ENCODE measurements at places on chromosomes 13 and 19.
A peak's percentile ranks its signal among the peaks of the same experiment; 100 is the strongest.

- H3K4me1 ChIP-seq = no peaks in the 10 kb centered on the region
- H3K27me3 ChIP-seq = no peaks in the 10 kb centered on the region
- H3K4me3 ChIP-seq = no peak overlapping the region
- DNase-seq = no peak
Measured at GRCh38 chr19:13646758-13647157, 117.6 kb upstream of the MRI1 start.

DNA sequence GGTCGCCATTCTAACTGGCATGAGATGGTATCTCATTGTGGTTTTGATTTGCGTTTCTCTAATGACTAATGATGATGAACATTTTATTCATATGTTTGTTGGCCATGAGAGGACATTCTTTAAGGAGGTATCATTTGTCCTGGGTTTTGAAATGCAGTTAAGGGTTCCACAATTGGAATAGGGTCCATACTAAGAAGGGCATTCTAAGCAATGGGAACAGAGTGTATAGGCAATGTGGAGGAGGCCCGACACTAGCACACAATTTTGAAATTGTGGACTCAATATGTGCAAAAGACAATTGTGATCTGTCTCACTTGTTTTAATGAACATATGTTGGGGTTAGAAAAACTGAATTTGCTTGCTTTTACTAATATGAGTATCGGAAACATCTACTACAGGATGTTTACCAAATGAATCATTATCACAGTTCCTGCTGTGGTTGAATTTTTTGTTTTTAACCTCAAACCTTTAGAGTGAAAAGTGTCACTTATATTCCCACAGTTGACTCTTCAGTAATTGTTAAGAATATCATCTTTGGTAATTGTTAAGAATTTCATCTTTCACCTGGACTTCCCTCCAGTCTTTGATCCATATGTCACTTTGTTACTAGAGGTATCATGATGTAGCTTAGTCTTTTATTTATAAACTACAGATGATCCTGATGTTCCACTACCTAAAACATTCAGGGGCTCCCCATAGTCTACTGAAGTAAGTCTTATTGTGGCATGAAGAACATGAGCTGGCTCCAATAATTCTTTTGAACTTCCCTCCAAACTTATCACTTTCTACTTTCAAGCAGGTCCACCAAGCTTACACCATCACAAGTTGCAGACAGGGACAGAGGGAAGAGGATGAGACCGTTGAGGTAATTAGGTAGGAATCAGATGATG lies 109.7 kb upstream of the KLF12 start:
- peak overlapping the region; percentile 60 for H3K4me3 ChIP-seq
- peaks cover 12% of the 10 kb centered on the region for H3K36me3 ChIP-seq
- peaks cover 32% of the 10 kb centered on the region for H3K4me1 ChIP-seq
- peaks cover 2% of the 10 kb centered on the region for H3K27me3 ChIP-seq
- no peak for DNase-seq

GRCh38 chr13:98201984-98202383 lies 24.9 kb upstream of the RNF113B start:
- H3K27me3 ChIP-seq = peaks cover 5% of the 10 kb centered on the region
- no peak overlapping the region for H3K27ac ChIP-seq
- H3K36me3 ChIP-seq = no peaks in the 10 kb centered on the region
- no peak for DNase-seq

DNA sequence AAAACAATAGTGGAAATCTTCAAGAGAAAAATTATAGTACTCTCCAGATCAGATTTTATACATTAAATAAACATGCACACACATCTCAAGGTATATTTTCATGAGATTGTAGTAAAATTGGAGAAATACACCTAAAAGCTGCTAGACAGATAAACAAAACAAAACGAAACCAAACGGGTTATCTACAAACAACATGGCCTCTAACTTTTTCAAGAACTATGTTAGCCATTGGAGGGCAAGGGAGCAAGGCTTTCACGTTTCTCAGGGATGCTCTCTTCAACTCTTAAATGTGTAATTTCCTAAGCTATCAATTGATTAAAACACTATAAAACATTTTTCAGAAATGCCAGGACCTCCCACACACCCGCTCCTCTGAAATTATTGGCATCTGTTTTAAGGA lies 1262.4 kb upstream of the PCDH20 start:
- no peak overlapping the region for H3K27ac ChIP-seq
- H3K27me3 ChIP-seq = no peaks in the 10 kb centered on the region
- no peak overlapping the region for H3K4me3 ChIP-seq
- H3K36me3 ChIP-seq = no peaks in the 10 kb centered on the region
- no peak for DNase-seq

DNA sequence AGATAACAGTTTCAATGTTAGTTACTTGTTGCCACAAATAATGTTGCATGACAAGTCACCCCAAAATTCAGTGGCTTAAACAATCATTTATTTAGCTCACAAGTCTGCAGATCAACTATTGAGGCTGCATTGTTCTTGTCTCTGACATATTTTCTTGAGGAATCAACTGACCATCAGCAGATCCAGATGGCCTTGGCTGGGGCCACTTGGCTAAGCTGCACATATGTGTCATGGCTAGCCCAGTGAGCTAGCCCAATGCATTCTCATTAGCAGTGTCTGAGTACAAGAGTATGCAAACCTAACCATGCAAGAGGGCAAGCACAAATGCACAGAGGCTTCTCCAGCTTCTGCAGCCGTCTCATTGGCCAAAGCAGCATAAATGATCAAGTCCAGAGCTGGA lies 180.4 kb downstream of the DNAJC15 start:
- H3K4me3 ChIP-seq = no peak overlapping the region
- H3K4me1 ChIP-seq = no peaks in the 10 kb centered on the region
- no peak for DNase-seq
- no peak overlapping the region for H3K27ac ChIP-seq
- no peaks in the 10 kb centered on the region for H3K36me3 ChIP-seq
- peaks cover 6% of the 10 kb centered on the region for H3K27me3 ChIP-seq

- DNase-seq = no peak
- H3K4me1 ChIP-seq = peaks cover 11% of the 10 kb centered on the region
- H3K27me3 ChIP-seq = no peaks in the 10 kb centered on the region
Measured at GRCh38 chr19:40374084-40374483, 15.9 kb downstream of the HIPK4 start.

- no peaks in the 10 kb centered on the region for H3K27me3 ChIP-seq
- no peak overlapping the region for H3K4me3 ChIP-seq
- no peaks in the 10 kb centered on the region for H3K4me1 ChIP-seq
- H3K36me3 ChIP-seq = no peaks in the 10 kb centered on the region
- DNase-seq = no peak
Measured at GRCh38 chr13:87792878-87793277, 121.7 kb downstream of the SLITRK5 start.

DNA sequence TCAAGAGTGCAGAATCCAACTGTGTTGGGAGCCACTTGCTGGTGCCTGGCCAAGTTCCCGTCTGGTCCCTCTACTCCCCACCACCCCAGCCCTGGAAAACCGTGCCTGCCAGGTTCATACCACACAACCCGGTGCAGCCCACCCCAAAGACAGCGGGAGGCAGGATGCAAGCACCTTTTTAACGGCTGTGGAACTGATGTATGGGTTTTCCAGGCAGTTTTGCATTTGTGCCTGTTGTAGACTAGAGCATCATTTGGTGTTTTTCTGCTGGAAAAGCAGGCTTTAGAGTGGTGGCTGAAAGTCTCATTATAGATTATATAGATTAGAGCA lies 13.5 kb downstream of the TFDP1 start:
- no peak overlapping the region for H3K4me3 ChIP-seq
- peaks cover 45% of the 10 kb centered on the region for H3K36me3 ChIP-seq
- no peak overlapping the region for H3K27ac ChIP-seq
- H3K27me3 ChIP-seq = no peaks in the 10 kb centered on the region
- H3K4me1 ChIP-seq = no peaks in the 10 kb centered on the region

GRCh38 chr13:109165417-109165904 lies 536.0 kb downstream of the MYO16 start:
- H3K36me3 ChIP-seq = no peaks in the 10 kb centered on the region
- DNase-seq = no peak
- H3K27ac ChIP-seq = no peak overlapping the region
- H3K4me3 ChIP-seq = no peak overlapping the region
- peaks cover 34% of the 10 kb centered on the region for H3K4me1 ChIP-seq
- peaks cover 17% of the 10 kb centered on the region for H3K27me3 ChIP-seq

GRCh38 chr19:38405276-38405675 lies 2.4 kb downstream of the FAM98C start:
- H3K4me3 ChIP-seq = peak overlapping the region; percentile 64
- H3K27me3 ChIP-seq = no peaks in the 10 kb centered on the region
- DNase-seq = no peak
- peak overlapping the region; percentile 23 for H3K27ac ChIP-seq

DNA sequence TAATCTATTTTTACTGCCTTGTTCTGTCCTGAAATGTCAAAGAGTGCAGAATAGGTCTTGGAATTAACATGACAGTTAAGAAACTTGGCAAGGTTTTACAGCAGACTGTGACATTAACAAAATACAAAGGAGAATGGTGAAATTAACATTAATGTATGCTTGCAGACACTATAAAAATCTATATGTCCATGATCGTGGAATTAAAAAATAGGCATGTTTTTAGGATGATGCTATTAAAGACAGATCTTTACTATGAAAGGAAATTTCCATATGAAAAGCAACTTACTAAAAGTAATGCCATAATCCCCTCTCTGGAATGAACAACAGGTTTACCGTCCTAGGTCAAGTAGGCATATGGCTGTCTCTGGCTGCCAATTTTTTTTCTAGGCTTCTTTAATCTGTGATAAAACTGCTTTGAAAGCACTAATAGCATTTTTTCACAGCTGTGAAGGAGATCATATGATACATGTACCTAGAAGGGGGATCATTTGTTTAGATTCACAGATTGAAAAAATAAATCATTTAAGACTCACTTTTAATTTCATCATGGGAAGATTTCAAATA lies 291.5 kb downstream of the ZNF536 start:
- H3K4me1 ChIP-seq = no peaks in the 10 kb centered on the region
- H3K36me3 ChIP-seq = no peaks in the 10 kb centered on the region
- no peak overlapping the region for H3K27ac ChIP-seq
- DNase-seq = no peak
- peaks cover 6% of the 10 kb centered on the region for H3K27me3 ChIP-seq
- no peak overlapping the region for H3K4me3 ChIP-seq

DNA sequence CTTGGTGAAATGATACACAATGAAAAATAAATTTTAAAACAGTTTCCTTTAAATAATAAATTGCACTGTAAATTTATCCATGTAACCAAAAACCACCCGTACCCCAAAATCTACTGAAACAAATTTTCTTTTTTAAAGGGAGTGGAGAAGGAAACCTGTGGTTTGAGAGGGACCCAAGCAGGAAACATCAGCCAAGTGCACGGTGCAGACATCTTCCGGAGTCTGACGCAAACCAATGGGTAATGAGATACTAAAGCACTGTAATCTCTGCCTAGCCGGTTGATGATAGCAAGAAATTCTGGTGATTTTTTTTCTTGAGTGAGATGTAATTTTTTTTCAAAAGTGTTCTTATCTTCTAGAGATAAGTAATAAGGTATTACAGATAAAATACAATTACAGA lies 115.4 kb downstream of the ABCC4 start:
- peaks cover 53% of the 10 kb centered on the region for H3K4me1 ChIP-seq
- DNase-seq = peak; percentile 48
- peaks cover 5% of the 10 kb centered on the region for H3K36me3 ChIP-seq
- H3K27me3 ChIP-seq = no peaks in the 10 kb centered on the region
- peak overlapping the region; percentile 34 for H3K4me3 ChIP-seq
- H3K27ac ChIP-seq = peak overlapping the region; percentile 37

DNA sequence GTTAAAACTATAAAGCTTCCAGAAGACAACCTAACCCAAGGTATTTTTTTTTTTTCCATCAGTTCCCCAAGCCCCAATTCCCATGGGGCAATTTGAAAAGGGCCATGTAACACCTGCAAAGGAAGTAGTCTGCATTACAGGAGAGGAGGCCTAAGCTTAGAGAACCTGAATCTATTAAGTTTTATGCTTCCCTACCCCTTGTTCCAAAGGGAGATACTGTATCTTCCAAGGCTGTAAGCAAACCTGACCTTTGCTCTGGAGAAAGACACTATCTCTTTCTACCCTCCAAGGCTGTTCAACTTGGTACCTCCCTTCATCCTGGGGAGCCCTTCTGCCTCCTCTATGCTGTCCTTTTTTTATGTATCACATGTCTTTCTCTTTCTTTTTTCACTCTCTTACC lies 15.0 kb downstream of the KATNAL1 start:
- DNase-seq = no peak
- no peak overlapping the region for H3K27ac ChIP-seq
- H3K4me3 ChIP-seq = no peak overlapping the region
- H3K4me1 ChIP-seq = peaks cover 17% of the 10 kb centered on the region
- no peaks in the 10 kb centered on the region for H3K27me3 ChIP-seq
